ENCODE measurements at places on chromosomes 3 and 15.

DNA sequence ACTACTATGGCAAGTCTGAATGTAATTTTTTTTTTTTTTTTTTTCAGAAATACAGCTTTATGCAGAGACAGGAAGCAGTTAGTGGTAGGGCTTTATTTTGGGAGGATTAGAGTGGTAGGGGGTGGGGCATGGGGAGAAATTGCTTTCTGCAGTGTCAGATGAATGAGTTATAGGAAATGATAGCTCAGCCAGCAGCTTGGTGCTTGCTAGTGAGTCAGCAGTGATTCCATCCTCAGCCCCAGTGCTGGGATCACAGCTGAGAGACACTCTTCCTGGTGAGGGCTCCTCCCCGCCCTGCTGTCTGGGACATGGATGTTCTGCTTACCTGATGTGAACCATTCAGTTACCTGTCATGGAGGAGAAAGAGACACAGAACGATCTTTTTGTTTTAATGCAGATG lies 39.6 kb downstream of the SEMA6D start:
- DNase-seq = no peak

DNA sequence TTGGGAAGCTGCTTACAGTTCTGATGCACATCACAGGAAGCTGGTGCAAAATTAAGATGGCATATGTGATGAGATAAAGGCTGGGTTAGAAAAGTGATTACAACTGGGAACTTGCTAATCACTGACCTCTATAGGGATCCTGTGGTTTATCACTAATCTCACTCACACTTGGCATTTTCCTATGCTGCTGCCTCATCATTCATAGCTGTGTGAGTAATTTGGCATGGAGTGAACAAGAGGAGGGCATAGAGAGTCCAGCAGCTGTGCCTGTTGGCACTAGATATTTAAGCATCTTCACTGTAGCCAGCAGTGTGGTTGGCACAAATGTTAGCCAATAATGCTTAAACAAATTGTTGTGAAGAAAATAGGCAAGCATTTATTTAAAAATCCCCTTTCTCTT lies 217.7 kb upstream of the CGNL1 start:
- DNase-seq = no peak

- DNase-seq = no peak
Measured at GRCh38 chr3:55585856-55586255, 98.8 kb upstream of the WNT5A start.

DNA sequence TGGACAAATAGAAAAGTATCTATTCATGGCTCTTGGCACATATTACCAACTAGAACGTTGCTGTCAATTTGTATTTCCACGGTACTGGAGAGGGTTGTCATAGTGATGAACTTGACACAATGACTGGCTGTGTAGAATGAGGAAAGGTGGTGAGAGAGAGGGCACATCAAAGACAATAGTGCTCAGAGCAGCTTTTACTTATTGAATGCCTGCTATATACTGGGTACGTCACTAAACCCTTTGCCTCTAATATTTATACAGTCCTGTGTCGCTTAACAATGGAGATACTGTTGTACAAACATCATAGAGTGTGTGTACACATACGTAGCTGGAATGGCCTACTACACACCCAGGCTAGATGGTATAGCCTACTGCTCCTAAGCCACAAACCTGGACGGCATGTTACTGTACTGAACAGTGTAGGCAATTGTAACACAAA lies 8.3 kb downstream of the TMPRSS7 start:
- DNase-seq = no peak

DNA sequence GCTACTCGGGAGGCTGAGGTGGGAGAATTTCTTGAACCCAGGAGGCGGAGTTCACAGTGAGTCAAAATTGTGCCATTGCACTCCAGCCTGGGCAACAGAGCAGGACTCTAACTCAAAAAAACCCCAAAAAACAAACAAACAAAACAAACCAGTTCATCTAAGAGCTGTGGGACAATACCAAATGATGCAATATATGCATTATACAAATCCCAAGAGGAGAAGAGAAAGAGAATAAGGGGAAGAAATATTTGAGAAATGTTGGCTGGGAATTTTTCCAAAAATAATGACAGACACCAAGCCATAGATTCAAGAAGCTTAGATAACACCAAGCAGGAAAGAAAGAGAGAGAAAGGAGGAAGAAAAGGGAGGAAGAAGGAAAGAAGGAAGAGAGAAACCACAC lies 82.5 kb downstream of the KLF13 start:
- DNase-seq = no peak

GRCh38 chr15:31801152-31801551 lies 229.2 kb upstream of the CHRNA7 start:
- no peak for DNase-seq
